ENCODE measurements at places on chromosomes 1 and 21.

GRCh38 chr1:82466891-82467290, 666.2 kb downstream of the ADGRL2 start:
- no peak for DNase-seq

- DNase-seq, result no peak
Observed at GRCh38 chr1:3501856-3502640, 47.6 kb downstream of the ARHGEF16 start.

GRCh38 chr1:230158415-230159291, 91.6 kb downstream of the GALNT2 start:
- DNase-seq, result no peak

DNA sequence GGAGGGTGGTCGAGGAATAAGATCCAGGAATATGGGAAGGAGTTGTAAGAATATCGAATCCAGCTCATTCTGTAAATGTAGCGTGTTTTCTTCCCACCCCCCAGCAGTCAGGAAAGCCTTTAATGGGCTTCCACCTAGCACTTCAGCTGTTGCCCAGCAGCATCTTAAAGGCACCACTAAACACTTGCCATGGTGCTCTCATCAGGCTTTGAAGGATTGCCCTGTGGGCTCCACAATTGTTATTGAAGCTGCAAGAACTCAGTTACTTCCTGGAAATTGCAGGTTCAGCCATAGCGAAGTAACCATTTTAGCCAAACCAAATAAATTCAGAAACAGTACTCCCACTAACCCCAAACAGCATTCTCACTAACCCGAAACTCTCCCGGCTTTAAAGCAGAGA, 511.2 kb downstream of the PLPP3 start:
- no peak for DNase-seq

DNA sequence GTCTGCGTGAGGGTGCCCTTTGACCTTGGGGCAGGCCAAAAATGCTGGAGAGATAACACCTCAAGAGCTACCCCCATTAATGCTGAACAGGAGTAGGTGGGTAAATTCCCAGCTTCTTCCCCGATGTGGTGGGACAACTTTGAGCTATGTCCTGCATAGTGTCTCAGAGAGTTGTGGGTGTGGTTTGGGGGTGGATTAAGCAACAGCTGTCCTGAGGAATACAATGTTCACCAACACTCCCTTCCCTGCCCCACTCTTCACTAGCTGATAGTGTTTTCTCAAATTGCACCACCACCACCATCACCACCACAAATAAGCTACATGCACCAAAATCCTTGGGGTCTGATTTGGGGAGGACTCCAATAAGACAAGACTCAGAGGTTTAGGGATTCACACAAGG, 258.4 kb downstream of the HLX start:
- DNase-seq, result no peak

DNA sequence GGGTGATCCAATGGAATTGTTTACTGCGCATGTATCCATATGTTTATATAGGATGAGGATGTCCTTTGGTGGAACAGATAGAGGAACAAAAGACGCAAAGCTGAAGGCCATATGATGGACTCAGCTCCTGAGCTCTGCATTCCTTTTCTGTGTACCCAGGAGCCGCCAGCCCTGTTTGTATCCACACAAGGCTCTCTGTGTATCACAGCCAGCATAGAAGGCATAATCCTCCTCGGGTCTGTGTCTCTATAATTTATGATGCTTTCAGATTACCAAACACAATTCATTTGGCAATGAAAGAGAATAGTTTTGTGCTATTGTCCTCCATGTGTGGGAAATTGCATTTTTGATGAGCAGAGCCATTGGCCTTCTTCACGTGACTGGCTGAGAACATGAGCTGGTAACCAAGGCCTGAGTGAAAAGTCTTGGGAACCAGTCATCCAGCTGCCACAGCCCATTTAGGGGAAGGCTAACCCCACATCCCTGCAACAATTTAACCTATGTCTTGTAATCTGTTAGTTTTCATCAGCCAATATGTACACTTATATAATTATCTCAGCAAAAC, 119.2 kb downstream of the PBX1 start:
- DNase-seq, result no peak

All from CD4-positive, alpha-beta T cell treated with Interleukin-1 beta for 1 hour (primary cell).